Frontal cortex (tissue), 4 donors: ENCODE measurements at places on chromosomes 2 and 18.

DNA sequence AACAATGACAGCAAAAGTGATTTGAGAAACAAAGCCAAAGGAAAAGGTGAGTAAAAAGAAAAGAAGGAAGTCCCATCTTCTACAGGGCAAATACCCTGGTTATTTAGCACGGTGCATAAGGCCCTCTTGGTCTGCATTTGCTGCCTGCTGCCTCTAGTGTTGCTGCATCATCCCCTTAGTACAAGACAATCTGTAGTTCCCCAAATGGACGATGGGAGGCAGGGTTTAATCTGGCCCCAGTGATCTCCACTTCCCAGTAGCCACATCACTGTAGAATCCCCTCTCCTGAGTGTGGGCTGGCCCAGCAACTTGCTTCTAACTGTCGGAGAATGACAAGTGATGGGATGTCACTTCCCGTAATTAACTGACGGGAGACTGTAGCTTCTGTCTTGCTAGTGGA is 85.1 kb downstream of the CTAGE1 start:
- no peak for DNase-seq

DNA sequence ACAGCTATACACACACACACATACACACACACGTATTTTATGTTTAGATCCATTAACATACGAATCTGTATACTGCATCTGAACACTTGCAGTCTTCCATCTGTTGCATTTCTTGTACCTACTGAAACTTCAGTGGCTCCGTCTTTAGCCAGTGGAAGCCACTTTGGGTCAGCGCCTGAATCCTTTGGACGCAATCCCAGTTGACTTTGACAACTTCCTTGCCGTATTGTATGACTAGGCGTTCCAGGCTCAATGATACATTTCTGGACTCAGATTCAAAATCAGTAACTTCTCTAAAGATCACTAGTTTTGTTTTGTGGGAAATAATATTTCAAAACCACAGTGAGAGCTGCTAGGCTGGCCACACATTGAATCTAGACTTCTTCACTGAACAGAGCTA is 101.5 kb upstream of the GPC1 start:
- no peak for DNase-seq

GRCh38 chr2:210519594-210519993 is 36.8 kb upstream of the CPS1 start:
- no peak for DNase-seq

DNA sequence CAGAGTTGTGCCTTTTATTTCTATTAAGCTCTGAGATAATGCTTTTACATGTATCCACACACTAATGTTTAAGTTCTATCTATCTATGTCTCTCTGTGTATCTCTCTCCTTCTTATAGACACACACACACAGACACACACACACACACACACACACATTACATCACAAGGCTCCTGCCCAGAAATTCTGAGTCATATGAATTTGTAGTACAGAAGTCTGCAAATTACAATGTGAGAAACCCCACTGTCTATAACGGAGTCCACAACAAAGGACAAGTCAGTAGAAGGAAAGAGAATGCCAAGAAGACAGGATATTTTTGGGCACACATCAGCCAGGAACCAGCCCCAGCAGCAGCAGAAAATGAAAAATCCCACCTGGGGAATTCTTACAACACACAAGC is 142.4 kb downstream of the EN1 start:
- no peak for DNase-seq
